ENCODE measurements at places on chromosomes 11 and 22.

GRCh38 chr11:58796333-58796732 is 48.2 kb downstream of the GLYATL2 start:
- no peak for DNase-seq
- H3K27me3 ChIP-seq, result peaks cover 5% of the 10 kb centered on the region
- H3K4me3 ChIP-seq, result no peak overlapping the region
- no peak overlapping the region for H3K27ac ChIP-seq

DNA sequence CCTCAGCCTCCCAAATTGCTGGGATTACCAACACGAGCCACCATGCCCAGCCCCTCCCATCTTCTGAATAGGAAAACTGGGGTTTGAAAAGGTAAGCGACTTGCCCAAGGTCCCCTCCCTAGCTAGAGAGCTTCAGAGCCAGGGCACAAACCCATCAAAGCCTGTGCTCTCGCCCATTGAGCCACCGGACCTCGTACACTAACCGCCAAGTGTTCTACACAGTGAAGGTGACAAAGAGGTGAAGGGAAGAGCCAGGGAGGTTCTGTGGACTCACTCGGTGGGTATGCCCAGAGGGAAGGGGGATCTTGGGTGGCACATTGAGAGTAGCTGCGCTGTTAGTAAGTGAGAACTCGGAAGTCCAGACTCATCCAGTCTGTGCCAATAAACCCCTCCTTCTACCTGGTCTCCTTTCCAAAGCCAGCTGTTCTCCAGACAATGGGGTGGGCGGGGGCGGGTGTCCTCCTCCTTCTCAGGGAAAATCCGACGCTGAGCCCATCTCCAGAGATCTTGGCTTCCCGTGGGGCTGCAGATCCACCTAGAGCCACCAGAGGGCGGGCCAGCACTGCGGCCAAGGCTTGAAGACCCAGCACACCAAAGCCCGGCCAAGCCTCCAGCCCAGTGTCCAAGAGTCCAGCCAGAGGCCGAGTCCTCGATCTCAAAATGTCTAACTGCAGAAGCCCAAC is 3.2 kb upstream of the RTN4RL2 start:
- H3K4me1 ChIP-seq, result peaks cover 19% of the 10 kb centered on the region
- peak overlapping the region; percentile 63 for H3K4me3 ChIP-seq
- no peaks in the 10 kb centered on the region for H3K36me3 ChIP-seq
- peaks cover 41% of the 10 kb centered on the region for H3K27me3 ChIP-seq
- DNase-seq, result peak; percentile 69

DNA sequence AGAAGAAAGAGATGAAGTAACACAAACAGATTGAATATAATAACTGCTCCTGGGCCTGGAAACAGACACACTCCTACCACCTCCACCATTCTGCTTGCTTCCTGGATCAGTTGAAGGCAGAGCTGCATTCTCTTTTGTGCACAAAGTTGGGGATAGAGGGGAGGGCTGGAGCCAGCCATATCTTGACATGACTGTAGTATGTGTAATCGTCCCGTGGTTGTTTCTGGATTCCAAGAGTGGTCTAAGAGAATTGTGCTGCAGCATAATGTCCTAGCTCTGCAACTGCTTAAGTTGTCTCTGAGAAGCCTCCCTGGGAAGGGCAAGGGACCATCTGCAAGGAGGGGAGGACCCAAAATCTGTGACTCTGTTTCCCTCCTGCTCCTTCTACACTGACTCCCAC is 3.2 kb downstream of the CRY2 start:
- no peak overlapping the region for H3K4me3 ChIP-seq
- H3K27me3 ChIP-seq, result peaks cover 2% of the 10 kb centered on the region

- H3K4me1 ChIP-seq, result no peaks in the 10 kb centered on the region
- H3K27ac ChIP-seq, result no peak overlapping the region
- no peak overlapping the region for H3K4me3 ChIP-seq
- no peak for DNase-seq
- no peaks in the 10 kb centered on the region for H3K36me3 ChIP-seq
These were observed 77.0 kb upstream of the FGF3 start for GRCh38 chr11:69896250-69896649.

GRCh38 chr22:33476716-33477115 is 418.5 kb upstream of the SYN3 start:
- no peak overlapping the region for H3K27ac ChIP-seq
- no peak overlapping the region for H3K4me3 ChIP-seq

DNA sequence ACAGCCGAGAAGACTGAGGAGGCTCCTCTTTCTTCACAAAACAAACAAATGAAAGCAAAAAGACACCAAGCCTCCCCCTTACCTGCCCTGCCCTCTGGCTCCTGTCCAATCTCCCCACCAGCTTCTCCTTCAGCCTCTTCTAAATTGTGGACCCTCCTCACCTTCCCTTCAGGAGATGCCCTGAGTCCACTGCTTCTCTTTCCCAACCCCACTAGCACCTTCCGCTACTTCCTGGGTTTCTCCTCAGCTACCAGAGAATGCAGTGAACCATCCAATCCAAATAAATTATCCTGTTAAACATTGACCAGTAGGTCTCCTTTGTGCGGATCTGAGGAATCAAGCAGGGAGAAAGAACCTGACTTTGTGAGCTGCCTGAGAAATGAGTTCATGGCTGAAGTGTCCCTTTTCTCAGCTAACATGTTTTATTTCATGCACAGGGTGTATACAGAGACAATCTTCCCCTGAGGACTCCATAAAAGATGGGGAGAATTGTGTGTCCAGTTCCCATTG is 63.2 kb upstream of the VPREB1 start:
- peaks cover 24% of the 10 kb centered on the region for H3K27me3 ChIP-seq
- no peaks in the 10 kb centered on the region for H3K36me3 ChIP-seq
- no peak for DNase-seq

GRCh38 chr11:875769-876301 is 33.2 kb downstream of the TSPAN4 start:
- peaks cover 3% of the 10 kb centered on the region for H3K36me3 ChIP-seq
- no peak overlapping the region for H3K27ac ChIP-seq
- H3K27me3 ChIP-seq, result no peaks in the 10 kb centered on the region
- no peak for DNase-seq

- no peak overlapping the region for H3K27ac ChIP-seq
- no peaks in the 10 kb centered on the region for H3K36me3 ChIP-seq
- peaks cover 17% of the 10 kb centered on the region for H3K4me1 ChIP-seq
- no peak overlapping the region for H3K4me3 ChIP-seq
- no peaks in the 10 kb centered on the region for H3K27me3 ChIP-seq
- DNase-seq, result no peak
These were observed 57.0 kb upstream of the LYVE1 start for GRCh38 chr11:10625281-10625981.

DNA sequence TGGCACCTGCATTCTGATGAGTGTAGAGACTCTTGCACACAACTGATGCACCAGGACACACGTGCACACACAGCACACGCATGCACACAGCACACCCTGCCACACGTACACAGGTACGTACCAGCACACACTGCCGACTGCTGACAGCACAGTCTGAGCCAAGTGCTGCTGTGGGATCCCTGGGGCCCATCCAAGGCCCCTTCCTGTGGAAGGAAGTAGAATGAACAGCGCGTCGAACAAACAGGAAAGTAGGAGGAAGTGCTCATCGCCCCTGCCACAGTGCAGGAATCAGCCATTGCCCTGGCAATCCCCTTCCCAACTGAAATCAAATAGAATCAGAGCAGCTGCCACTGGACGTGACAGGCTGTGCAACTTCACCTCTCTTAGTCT is 57.9 kb downstream of the CD82 start:
- H3K4me3 ChIP-seq, result no peak overlapping the region
- peak; percentile 3 for DNase-seq
- H3K36me3 ChIP-seq, result peaks cover 21% of the 10 kb centered on the region
- H3K4me1 ChIP-seq, result peaks cover 12% of the 10 kb centered on the region
- no peaks in the 10 kb centered on the region for H3K27me3 ChIP-seq

DNA sequence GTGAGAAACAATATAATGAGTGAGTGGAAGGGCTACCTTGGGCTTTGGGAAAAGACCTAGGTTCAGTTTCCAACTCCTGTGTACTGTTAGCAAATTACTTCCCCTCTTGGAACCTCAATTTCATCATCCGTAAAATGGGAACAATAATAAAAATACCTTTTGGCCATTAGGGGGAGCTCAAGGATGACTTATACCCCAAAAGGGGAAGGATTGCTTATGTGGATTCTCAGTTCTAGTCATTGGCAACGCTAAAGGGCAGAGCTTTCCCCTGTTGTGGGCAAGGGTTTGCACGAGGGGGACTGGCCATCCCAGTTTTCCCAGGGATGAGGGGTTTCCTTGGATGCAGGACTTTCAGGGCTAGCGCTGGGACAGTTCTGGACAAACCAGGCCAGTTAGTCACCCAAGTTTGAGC is 3.1 kb upstream of the COMMD9 start:
- H3K27me3 ChIP-seq, result peaks cover 6% of the 10 kb centered on the region
- peaks cover 16% of the 10 kb centered on the region for H3K4me1 ChIP-seq
- no peak for DNase-seq
- H3K36me3 ChIP-seq, result no peaks in the 10 kb centered on the region
- no peak overlapping the region for H3K4me3 ChIP-seq
- H3K27ac ChIP-seq, result no peak overlapping the region

DNA sequence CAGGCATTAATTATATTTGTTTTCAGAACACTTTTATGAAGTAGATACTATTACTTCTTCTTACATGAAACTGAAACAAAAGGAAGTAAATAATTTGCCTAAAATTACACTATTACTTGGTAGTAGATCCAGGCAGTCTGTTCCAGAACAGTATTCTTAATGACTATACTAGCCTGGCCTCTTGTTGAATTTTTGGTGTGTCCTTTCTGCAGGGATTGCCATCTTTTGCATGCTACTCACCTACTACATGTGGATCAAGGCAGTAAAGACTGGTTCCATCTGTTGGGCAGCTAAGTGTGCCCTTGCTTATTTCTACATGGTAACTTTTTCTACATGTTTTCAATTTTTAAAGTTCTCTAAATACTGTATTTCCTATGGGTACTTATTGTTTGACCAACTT is 12.8 kb downstream of the STT3A start:
- no peaks in the 10 kb centered on the region for H3K27me3 ChIP-seq
- peaks cover 2% of the 10 kb centered on the region for H3K4me1 ChIP-seq
- no peak for DNase-seq
- H3K4me3 ChIP-seq, result no peak overlapping the region
- H3K36me3 ChIP-seq, result peaks cover 71% of the 10 kb centered on the region

- H3K27me3 ChIP-seq, result no peaks in the 10 kb centered on the region
- H3K27ac ChIP-seq, result no peak overlapping the region
- DNase-seq, result no peak
- H3K4me1 ChIP-seq, result peaks cover 19% of the 10 kb centered on the region
- H3K4me3 ChIP-seq, result no peak overlapping the region
These were observed 12.3 kb downstream of the ENDOD1 start for GRCh38 chr11:95101935-95102334.

- no peak overlapping the region for H3K4me3 ChIP-seq
- H3K4me1 ChIP-seq, result peaks cover 4% of the 10 kb centered on the region
- H3K36me3 ChIP-seq, result no peaks in the 10 kb centered on the region
These were observed 436.0 kb downstream of the ETS1 start for GRCh38 chr11:128151338-128151737.

- DNase-seq, result no peak
- H3K27me3 ChIP-seq, result no peaks in the 10 kb centered on the region
- no peak overlapping the region for H3K27ac ChIP-seq
- no peaks in the 10 kb centered on the region for H3K4me1 ChIP-seq
- H3K4me3 ChIP-seq, result no peak overlapping the region
These were observed 405.7 kb downstream of the AASDHPPT start for GRCh38 chr11:106482917-106483785.

DNA sequence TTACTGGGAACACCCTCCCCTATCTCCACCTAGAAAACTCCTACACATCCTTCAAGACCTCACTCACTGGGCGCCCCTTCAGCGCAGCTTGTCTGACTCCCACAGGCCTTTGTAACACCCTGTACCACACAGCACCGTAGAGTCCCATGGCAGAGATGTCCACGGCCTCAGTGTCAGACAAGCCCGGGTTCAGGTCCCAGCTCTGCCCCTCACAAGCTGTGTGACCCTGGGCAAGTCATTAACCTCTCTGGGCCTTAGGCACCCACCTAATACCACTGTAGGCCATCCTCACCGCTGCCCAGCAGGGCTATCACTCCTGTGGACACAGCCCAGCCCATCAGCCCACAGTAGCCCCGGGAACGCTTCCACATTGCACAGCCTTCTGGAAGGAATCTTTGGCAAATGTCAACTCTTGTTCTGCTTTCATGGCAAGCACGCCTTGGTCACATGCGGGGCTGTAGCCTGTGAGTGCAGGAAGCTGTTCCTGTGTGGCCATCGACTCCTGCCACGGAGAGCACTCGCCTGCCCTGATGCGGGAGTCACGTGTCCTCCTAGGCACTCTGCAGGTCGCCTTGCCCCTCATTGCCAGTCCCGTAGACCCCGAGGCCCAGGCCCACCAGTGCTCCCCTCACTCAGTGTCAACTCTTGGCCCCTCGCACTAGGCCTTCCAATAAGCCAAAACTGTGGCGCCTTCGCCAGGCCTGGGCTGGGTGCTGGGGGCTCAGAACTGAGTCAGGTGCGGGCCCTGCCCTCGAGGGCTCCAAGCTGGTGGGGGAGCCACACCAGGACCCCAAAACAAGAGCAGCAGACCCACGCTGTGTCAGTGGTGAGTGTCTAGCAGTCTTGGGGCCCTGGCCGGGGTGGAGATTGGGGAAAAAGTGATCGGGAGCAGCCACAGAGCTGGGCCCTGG is 32.9 kb upstream of the RFPL3 start:
- no peak overlapping the region for H3K4me3 ChIP-seq
- no peaks in the 10 kb centered on the region for H3K27me3 ChIP-seq
- no peak overlapping the region for H3K27ac ChIP-seq
- H3K36me3 ChIP-seq, result no peaks in the 10 kb centered on the region

Data from T-helper 2 cell treated with Interferon-gamma antibody and Interleukin-4, amounts not matched to agents 5 μg/mL and 100 μg/mL, for 36 hours (primary cell).